Tongue (tissue), 3 donors: ENCODE measurements at places on chromosomes 3 and 15.
A peak's percentile ranks its signal among the peaks of the same experiment; 100 is the strongest.

- DNase-seq = no peak
These were observed 28.2 kb upstream of the SCAANT1 start for GRCh38 chr3:63940389-63940757.

DNA sequence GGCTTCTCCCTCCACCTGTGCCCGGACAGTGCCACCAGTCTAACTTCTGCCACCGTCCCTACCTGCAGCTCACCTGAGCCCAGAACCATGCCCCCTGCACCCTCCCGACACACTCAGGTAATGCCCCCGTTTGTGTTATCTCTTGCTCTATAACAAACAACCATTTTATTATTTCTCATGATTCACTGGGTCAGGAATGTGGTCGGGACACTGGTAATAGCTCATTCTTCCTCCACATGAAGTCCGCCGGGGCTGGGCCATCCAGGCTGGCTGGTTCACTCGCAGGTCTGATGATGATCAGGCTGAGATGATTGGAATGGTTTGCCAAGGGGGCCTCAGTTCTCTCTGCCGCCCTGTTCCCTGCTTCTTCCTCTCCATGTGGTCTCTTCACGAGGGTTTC, 20.3 kb upstream of the NR2E3 start:
- no peak for DNase-seq

DNA sequence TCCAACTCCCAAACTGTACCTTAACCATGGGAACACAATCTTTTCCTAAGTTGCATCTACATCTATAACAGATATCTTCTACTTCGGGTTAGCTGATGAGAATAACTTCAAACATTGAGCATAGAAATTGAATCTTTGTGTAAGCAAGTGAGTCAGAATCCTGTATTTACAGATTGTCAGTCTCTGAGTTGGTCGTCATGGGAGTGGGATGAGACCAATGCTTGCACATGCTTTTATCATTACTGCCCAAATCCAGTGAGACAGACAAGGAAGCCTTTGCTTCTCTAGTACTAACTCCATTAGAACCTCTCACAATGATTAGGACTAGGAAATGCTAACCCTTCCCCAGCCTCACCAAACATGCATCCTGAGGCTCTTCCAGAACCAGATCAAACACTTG, 587.1 kb upstream of the ZNF717 start:
- no peak for DNase-seq

GRCh38 chr15:70466895-70467529, 296.3 kb downstream of the UACA start:
- DNase-seq = peak; percentile 78

DNA sequence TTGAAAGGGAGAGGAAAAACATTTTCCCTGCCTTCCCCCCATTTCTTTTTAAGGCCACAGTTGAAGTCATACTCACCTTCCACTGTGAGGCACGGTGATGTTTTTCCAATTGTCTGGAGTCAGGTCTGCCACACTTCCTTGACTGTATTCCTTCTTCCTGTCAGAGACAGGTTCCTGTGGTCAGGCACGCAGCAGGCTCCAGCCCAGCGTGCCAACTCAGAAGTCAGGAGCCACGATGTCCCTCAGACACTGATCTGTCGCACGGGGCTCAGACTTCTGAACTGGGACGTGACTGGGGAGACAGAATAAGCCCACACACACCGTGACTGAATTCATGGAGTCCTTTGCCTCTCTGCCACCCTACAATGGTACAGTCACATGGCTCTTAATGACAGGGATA, 41.2 kb upstream of the ADAMTS9 start:
- DNase-seq = no peak

DNA sequence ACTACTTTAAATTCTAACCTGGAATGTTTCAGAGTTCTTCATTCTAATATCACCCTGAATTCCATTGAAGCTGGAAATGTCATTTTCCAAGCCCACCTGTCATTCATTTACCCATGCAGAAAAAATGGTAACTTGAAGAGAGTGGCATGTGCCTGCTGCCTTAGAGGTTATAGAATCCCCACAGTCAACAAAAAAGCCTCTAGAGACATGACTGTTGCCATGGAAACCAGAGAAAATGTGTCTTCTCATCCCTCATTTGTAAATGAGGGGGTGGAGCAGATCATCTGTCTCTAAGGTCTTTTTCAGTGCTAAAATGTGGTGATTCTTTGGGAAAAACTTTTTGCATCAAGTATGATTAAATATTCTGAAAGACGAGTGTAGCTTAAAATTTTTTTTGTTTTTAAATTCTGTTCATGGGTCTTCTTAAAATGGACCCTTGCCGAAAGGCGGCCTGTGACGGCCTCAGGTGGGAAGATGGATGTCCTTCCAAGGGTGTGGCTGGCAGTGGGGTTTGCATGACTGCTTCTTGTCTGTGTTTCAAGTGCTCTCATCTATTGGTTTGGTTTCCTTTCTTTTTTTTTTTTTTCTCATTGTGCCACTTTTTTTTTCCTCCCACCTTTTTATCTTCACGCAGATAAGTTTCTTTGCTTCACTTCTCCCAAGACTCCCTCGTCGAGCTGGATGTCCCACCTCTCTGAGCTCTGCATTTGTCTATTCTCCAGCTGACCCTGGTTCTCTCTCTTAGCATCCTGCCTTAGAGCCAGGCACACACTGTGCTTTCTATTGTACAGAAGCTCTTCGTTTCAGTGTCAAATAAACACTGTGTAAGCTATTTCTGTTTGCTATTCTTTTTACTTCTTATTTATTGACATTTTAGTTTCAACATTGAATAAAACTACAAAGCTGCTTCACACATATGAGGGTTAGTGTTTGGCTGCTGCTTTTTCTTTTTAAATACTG, 23.0 kb downstream of the TPM1 start:
- DNase-seq = no peak

GRCh38 chr3:46715507-46716175, 2.0 kb downstream of the PRSS50 start:
- DNase-seq = no peak

DNA sequence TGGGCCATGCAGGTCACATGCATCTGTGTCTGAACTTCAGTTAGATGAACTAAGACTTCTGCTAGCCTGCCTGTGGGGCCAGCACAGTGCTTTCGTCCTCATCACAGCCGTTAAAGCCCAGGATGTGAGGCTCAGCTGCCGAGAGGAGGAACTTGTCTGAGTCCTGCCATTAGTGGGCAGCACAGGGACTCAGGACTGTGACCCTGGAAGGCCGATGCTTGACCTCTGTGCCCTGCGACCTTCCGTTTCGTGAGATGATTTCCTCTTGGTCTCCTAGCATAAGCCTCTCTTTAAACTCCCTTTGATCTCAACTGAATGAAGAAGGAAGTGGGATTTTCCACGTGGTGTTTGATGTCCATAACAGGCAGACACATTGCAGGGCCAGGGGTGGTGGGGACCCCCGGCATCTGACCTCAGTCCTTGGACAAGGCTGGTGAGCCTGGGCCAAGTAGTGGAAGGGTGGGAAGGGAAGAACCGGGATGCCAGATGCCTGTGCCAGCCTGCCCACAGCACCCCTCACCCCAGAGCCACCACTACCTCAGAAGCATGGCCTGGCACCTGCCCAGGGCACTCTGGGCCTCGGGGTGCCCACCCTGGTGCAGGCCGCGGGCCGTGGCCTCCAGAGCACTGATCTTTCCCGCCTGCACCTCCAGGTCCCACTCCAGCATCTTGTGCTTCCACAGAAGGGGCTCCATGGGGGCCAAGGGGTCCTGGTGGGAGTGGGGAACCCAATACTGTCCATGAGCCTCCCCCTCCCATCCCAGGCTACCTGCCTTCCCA, 21.6 kb downstream of the PLA2G4B start:
- no peak for DNase-seq

DNA sequence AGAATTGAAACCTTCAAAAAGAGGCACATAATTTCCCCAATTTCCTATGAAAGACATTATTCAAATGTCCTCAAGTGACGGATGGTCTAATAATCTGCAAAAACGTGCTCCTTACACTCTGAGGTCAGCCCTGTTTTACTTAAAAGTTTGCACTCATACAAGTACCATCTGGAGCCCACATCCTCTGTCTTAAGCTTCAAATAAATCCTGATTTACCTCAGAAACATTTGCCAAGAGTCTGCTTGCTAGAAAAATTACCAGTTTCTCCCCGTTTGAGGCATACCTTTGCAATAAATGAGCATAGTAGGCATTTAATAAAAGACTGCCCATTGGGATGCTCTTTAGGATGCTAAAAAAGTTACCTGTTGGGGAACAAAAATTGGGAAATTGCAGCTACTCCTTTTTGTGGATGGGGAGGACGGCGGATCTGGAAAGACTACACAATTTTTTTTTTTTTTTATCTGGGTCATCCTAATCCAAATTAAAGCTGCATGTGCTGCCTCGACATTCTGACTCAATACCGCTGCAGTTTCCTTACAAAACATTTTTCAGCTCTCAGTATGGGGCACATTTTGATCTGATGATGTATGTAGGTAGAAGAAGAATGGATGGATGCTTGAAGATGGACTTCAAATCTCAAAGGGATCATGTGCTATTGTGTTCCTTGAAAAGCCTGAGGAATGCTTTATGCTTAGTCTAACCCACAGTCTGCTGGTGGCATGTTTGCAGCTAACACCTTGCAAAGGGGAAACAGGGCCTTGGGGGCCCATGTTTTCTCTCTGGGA, 233.7 kb upstream of the ADAMTS9 start:
- DNase-seq = no peak

DNA sequence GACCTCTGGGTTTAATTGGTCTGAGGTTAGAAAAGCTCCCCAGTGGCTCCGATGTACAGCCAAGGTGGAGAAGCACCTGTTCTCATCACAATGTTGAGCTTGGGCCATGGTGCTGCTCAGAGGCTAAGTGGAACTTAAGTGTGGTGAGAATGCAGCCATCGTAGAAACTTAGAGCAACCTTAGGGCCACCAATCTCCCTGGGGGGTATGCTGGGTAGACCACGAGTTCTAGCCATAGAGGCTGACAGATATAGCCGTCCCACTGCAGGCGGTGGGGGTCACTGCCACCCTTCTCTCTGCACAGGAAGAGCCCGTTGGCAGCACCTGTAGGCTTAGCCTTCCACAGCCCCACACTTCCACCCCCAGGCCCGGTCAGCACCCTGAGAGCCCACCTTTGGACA, 38.0 kb downstream of the MGLL start:
- no peak for DNase-seq

GRCh38 chr3:50230104-50230793, 5.8 kb upstream of the GNAI2 start:
- DNase-seq = no peak

GRCh38 chr3:151552589-151552988, 91.7 kb upstream of the IGSF10 start:
- DNase-seq = no peak

GRCh38 chr3:174857301-174857700, 1.8 kb upstream of the NAALADL2 start:
- DNase-seq = no peak

DNA sequence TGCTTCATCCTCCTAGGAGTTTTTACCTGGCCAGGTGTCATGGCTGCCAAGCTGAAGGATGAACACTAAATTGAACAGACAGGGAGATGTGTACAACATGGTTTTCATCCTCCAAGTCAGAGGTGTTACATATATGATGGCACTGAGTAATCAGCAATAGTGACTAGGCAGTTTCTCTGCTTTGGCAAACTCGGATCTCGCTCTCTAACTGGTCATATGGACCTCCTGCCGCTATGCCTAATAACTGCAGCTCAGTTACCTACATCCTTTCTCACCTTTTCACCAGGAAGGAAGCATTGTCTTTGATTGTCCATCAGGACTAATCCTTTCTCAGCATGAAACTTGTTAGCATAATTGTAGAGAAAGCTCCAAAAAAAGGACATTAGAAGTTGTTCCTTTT, 175.9 kb upstream of the PLSCR5 start:
- DNase-seq = no peak

DNA sequence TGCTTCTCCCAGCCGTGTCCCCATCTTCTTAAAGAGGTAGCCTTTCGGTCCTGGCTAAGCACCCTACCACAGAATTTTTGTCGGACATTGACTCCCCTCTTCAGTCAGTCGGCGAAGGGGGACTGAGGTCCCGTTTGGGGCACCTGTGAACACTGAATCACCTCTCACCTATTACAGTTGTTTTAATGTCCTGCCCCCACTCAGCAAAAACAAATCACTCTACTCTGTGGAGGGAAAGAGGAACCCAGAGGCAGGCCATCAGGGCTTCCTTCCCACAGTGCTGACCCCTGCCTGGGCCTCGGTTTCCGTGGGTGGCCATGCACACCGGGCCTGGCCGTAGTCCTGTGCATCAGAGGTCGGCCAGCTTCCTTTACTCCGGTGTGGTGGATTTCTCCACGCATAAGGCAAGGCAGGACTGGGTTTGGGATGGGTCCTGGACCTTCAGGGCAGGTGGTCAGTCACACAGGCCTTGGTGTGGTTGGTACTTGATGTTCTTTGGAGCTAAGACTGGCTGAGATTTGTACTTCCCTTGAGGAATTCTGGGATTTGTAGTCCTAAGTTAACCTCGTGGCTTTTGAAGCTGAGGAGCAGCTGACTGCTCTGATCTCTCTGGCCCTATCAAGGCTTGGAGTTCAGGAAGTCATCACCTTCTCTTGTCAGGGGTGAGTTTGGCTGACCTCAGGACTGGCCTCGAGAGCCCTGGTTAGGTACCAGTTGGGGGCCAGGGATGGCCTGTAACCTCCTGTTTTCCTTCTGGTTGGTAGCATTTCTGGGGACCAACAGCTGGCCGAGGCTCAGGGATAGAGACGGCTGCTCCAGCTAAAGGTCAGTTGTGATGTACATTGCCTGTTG, 627 bp upstream of the FAM131A start:
- DNase-seq = peak; percentile 75

DNA sequence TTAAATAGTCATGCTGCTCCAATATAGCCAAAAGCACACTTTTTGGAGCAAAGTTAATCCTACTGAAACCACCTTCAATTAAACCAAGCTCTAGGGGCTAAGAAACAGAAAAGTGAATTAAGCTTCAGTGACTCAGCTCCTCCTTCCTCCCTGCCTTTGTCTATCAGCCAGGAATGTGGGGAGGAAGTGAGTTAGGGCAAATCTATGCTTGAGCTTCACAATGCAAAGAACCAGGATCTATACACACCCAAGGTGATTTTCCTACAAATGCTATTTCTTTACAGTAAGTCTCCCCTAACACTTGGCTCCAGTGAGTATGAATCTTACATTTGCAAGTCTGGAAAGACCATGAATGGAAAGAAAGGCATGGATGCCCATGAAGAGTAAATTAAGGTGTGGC, 212.1 kb downstream of the P3H2 start:
- no peak for DNase-seq

- DNase-seq = no peak
These were observed 4.1 kb downstream of the SPATA12 start for GRCh38 chr3:57064572-57064971.

GRCh38 chr3:139524841-139525636, 14.5 kb downstream of the RBP1 start:
- DNase-seq = no peak

- DNase-seq = peak; percentile 54
These were observed 45.2 kb downstream of the CMC1 start for GRCh38 chr3:28286595-28286994.

DNA sequence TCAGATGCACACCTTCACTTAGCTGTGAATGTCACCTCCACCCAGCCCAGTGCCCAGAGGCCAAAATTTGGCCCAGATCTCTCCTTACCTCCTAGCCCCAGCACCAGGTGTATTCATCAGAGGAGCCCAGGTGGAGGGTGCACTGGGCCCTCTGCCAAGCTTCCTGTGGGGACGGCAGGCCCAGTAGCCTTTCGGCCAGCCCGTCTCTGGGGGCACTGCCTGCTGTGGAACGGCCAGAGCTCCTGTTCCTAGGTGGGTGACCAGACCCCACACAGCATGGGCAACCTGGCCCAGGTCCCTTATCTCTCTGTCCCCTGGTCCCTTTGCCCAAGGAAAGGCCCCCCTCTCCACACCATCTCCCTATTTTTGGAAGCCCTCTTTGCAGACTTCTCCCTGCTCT, 67.8 kb downstream of the AAGAB start:
- no peak for DNase-seq

GRCh38 chr15:68797191-68797590, 23.5 kb downstream of the ANP32A start:
- no peak for DNase-seq
